SIG-M5 (cell line): ENCODE measurements at places on chromosomes 7 and 10.

DNA sequence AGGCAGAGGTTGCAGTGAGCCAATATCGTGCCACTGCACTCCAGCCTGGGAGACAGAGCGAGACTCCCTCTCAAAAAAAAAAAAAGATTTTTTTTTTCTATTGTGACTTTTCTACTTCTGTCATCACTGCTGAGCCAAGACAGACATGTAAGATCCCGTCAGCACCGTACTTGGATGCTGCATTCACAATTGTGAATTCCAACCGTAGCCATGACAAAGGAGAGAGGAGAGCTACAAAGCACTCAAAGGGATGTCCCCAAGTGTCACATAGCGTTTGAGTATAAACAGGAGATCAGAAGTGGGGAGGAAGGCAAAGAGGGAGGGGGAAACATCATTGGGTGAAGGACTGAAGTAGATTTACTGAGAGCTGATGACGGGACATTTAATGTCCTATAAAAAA lies 144.2 kb downstream of the PRPF18 start:
- DNase-seq, result no peak

GRCh38 chr10:125795128-125795527 lies 19.5 kb upstream of the MMP21 start:
- DNase-seq, result no peak

GRCh38 chr10:79505829-79506228 lies 6.5 kb upstream of the EIF5AL1 start:
- DNase-seq, result no peak

- no peak for DNase-seq
These were observed 214.7 kb downstream of the ELFN1 start for GRCh38 chr7:1884583-1885350.

DNA sequence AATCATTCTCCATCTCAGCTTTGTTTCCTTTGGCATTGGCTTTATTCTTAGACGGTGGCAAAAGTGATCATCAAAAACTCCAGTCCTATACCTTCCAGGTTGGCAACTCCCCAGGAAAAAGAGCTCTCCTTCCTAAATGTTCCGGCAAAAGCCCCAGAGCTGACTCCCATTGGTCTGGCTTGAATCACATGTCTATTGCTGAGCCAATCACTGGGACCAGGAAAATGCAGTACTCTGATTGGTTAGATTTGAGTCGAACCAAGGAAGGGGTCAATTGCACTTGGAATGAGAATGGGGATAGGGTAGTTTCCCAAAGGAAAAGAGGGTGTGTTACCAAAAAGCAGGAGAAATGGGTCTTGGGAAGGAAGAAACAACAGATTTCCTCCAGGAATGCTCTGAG lies 22.3 kb downstream of the LEP start:
- no peak for DNase-seq

DNA sequence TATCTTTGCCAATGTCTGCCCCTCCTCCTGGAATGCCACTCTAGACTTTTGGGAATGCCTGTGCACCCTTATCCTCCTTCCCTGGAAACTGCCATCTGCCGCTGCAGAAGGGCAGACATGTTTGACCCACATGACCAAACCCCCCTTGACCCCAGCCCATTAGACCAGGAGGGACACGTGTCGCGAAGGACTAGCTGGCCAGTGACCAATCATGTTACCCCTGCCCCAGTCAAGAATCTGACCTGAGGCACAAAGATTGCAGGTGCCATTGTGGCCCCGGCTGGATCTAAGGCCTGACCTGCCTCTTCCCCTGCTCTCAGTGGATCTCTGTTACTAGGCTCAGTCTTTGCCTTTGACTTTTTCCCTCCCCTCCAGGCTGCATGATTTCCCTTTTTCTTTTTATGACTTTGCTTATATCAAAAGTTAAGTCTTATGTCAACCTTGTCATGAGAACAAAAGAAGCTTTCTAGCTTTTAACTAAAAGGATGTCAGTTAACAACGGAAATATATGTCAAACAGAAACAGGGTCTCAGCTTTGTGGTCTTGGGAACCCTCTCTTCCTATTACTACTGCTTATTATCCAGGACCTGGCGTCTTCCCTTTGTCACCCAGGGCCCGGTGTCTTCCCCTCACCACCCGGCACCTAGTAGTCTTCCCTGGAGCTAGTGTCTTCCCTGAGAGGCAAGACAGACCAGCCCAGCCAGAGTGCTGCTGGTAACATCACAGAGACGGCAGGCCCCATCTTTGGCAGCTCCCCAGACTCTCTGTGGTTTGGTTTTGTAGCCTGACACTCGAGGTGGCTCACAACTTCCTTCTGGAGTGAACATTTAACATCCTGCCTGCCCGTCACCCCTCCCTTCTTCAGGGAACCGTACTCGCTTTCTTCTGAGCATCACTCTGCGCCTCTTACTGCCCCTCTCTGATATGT lies 24.4 kb upstream of the PPIF start:
- no peak for DNase-seq

DNA sequence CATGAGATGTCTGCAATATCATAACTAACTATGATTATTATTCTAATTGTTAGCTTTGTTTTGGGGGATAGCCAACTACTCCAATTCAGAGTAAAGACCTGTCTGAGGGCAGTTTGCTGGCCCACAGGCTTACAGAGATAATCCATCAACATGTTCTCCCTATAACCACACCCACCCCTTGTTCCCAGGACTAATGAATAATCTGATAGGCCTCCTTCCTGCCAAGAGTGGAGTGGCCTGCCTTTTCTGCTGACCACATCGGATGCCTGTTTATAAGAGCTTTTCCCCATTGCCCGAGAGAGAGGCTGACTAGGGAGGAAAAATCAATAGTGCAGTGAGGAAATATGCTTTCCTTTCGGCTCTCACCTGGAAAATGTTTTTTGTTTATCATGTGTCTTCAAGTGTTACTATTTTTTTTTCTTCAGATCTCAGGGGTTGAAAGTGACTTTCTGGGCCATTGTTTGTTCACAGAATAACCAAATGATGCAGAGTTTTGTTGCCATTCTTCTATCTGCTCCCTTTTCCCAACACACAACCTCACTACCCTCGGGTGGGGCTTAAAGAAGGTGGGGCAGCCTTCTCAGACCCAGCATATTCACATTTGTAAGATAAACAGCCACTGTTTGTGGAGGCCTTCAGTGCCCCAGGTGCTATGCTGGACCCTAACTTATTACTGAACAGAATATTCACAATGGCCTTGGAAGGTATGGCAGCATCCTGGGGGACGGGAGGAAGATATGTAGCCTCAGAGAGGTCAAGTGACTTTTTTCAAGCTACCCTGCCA lies 38.4 kb downstream of the PLPP4 start:
- no peak for DNase-seq

DNA sequence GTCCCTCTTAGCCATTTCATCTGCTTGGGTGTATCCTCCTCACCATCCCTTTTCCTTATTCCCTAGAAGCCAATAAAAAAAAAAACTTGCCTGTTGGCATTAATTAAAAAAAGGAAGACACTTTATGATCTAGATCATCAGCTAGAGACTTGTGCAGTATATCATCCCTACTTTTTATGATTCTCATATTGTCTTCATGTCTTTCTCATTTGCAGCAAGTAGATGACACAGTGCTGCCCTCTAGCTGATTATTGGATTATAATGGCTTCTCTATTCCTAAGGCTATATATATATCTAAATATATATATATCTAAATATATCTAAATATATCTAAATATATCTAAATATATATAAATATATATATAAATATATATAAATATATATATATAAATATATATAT lies 272.4 kb upstream of the LRGUK start:
- DNase-seq, result no peak

DNA sequence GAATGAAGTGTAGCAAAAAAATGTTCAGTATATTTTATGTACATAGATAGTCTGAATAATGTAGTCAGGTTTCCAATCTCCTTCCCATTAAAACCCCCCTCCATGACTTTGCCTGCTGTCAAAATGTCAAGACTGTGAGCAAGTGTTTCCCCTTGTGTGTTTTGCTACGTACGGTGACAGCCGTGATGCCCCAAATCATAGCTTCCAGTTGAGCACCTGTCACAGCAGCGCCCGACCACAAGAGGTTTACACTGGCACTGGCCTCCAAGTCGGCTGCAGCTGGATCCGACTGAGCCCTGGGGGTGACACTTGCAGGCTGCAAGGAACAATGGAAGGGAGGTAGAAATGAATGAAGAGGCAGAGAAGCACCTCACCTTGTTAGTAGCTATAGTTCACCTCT lies 62.3 kb downstream of the LAMB4 start:
- DNase-seq, result no peak

DNA sequence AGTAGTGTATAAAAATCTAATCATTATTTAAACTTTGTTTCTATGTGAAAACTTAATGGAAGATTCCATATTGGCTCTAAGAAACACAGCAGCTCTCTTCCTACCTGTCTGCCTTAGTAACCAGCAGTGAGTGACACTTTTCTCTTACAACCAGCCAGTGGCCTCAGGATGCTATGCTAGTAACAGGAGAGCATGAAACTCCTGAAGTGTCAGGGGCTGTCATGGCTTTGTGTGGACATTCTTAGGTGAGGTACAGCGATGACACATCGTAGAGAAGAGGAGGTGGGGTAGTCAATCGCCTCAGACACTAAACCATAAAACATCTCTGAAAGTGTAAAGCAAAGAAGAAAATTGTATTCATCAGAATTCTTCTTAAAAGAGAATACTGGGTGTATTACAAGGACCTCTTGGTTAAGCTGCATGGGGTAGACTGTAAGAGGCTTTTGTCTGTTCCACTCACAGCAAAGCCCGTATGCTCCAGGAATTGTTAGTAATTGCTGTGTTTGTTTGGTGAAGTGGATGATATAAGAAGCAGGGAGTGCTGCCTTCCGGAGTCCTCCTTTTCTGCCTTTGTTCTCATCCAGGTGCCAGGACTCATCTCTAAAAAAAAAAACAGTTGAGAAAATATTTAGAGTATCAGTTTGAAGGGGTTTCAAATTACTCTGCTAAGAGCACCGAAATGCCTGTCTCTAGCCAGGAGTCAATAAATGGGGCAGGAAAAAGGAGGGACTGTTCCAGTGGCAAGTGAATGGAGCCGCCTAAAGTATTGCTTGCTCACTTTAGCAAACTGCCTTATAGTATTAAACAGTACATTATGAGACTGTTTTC lies 518.8 kb downstream of the CNTNAP2 start:
- no peak for DNase-seq

GRCh38 chr7:150665896-150666295 lies 19.6 kb upstream of the GIMAP2 start:
- DNase-seq, result no peak

GRCh38 chr7:14825912-14826311 lies 76.6 kb downstream of the DGKB start:
- DNase-seq, result no peak

DNA sequence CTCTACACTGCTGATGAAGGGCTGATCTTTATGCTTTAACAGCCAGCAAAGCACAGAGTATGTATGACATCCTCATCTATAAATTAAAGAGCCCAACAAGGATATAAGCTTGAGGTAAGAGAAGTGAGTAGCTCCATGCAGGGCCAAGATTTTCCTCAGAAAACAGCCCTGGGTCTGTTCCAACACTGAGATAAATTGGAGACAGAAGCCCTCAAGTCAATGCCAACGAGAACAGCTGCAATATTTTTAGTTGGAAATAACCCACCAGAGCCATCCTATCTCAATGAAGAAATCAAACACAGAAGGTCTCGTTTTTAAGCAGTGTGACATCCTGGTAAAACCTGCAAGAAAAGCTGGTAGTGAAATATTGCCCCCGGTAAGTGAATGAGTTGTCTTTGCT lies 297.0 kb upstream of the AUTS2 start:
- DNase-seq, result no peak

GRCh38 chr7:80584778-80585177 lies 53.7 kb upstream of the CD36 start:
- no peak for DNase-seq

DNA sequence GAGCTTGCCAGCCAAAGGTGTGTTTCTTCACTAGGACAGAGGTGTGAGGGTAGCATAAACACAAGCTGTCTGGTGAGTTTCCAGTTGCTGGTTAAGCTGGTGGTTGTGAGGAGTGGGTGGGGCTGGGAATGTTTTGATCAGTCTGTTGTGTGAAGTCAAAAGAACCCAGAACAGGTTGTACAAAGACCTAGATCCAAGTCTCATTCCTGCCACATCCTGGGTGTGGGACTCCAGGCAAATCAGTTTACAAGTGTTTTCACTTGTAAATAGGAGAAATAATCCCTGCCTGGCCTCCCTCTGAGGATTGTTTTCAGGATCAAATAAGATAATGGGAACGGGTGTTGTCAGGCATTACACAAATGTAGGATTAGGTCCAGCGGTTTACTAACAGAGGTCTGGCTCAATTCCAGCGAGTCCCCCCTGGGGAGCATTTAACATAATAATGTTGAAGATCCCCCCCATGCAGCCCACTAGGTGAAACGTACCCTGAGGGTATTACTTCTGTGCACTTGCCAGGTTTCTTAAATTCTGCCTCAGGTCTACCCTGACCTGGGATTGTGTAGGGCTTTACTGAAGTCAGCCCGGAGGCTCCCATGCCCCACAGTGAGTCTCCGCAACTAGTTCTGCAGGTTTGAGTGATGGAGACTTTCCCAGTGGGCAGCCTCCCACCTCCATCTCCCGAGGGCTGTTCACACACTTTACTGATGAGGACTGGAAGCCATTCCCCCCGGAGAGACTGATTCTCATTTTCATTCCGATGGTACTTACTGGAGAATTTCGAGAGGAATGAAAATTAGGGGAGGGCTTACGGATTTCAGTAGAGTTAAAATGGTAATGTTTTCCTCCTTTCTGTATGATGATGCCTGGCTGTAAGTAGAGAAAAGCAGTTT lies 2.7 kb upstream of the FRAT2 start:
- no peak for DNase-seq

DNA sequence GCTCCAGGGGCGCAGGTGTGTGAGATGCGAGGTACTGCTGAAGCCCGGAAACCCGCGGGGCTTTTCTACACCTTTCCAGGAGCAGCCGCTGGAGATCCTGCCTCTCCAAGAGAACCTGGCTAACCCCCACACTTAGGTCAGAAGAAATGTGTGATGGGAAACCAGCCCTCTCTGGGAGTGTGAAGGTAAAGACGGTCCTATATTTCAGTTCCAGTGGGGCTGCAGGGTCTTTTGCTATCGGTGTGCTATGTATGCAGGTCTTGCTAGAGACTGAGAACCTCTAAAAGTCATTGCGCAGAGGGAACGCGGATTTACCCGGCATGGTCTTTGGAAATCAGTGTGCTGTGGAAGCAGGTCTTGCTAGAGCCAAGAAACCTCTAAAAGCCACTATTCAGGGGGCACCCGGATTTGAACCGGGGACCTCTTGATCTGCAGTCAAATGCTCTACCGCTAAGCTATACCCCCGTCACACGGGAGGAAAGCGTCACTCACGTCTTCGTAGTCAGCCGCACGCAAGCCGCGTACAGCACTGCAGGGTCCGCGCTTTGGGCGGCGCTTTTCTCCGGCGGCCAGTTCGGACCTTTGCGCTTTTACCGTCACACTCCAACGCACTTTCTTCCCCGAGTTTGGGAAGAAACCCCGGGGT lies 46.0 kb downstream of the ZNF777 start:
- DNase-seq, result no peak

GRCh38 chr10:65306201-65306600 lies 1619.6 kb upstream of the LRRTM3 start:
- DNase-seq, result no peak

GRCh38 chr7:16223963-16224707 lies 197.2 kb downstream of the CRPPA start:
- DNase-seq, result no peak
